ENCODE measurements at places on chromosomes 1 and 21.

GRCh38 chr1:18537386-18538306 is 56.9 kb downstream of the KLHDC7A start:
- DNase-seq, result no peak

DNA sequence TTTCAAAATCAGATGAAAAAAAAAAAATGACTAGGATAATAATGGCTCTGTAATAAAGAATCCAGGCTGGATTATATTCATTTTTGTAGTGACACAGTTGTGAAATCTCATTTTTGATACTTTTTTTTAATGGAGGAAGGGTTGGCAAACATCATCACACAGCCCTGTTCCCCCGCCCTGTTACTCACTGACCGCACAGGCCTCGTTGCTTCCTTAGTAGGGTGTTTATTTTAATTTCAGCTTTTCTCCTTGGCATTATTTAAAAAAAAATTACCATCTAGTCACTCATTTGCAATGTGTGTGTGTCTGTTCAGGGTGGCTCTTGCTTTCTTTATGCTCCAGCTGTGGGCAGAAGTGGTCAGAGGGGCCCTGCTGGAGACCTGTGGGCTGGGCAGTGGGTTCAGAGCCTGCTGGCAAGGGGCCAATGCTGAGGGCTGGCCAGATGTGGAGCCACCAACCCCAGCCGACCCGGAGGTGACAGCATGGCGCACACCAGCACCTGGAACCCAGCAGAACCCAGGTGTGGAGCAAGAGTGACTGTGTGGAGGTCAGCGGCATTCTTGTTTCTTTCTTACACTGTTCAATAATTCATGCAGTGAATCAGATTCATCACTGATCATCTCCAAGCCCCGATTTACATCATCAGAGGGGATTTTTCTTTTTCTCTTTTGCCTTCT is 44.6 kb downstream of the ZSCAN20 start:
- no peak for DNase-seq

DNA sequence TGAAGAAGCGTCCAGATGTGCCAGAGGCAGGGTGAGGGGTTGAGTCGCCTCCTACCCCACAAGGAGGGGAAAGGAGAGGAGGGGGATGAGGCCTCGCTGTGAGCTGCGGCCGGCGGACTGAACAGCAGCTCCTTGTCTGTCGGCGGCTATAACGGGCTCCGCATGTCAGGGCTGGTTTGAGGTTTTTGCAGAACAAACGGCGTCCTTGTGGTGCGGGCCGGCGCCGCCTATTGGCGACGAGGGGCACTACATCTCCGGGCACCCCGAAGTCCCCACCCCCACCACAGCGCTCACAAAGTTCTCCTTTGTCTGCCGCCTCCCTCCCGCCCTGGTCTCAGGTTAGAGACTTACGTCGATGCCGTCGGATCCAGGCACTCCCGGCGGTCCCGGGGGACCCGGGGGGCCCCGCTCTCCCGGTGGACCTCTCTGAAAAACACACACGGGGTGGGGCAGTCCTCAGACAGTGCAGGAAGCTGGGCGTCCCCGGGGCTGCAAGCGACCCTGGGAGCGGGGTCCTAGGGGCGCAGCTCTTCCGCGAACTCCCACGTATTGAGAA is 1.8 kb downstream of the COL9A2 start:
- peak; percentile 27 for DNase-seq

GRCh38 chr1:177190308-177190970 is 19.7 kb downstream of the BRINP2 start:
- DNase-seq, result no peak

- no peak for DNase-seq
Observed at GRCh38 chr21:37542512-37542911, 175.9 kb downstream of the DYRK1A start.

DNA sequence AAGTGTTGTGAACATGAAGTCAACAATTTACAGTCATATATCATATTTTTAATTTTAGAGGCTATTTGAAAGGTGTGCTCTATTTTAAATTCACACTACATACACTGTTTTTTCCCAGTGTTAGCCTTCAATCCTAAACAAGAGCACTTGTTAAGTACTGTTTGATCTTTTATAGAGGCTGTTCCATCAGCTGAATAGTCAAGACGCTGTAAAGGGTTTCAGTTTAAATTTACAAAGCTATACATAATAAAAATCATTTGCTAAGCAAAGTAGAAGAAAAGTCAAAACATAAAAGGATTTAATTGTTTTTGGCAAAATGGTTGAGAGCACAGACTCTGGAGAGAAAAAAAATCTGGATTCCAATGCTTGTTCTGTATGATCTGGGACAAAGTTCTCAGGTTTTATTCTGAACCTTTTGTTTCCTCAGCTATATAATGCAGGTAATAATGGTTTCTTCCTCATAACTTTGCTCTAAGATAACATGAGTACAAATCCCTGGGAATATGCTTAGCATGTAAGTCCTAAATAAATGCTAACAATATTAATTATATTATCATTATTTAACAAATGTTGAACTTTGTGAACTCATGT is 44.3 kb downstream of the RBM11 start:
- DNase-seq, result no peak

DNA sequence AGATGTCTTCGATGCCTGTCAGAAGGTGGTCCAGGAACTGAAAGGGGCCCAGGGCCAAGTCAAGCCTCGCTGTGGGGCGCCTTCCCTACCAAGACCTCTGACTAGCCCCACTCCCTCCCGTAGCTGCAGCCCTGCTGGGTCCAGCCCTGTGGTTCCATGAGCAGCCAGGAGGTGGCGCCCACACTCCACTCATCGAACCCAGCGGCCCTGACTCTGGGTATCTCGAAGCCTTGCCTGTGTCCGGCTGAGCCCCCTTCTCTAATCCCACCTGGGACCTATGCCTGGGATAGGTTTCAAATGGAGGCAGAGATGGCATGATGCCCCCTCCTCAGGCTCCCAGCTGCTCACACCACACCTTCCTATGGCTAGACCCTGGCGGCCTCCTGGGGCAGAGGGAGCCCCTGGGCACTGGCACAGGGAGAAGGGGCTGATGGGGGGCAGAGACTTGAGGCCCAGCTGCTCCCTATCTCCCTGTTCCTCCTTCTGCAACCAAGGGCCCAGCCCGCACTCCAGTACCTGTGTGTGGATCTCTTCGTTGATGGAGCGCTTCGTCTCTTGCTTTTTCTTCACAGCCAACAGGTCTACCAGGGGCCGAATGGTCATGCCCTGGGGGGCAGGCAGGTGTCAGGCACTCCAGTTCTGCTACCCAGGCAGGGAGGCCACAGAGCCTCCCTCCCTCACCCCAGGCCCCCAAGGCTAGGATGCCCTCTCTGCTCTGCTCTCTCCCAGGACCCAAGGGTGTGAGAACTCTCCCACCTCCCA is 52.0 kb downstream of the SLC9A1 start:
- peak; percentile 39 for DNase-seq

DNA sequence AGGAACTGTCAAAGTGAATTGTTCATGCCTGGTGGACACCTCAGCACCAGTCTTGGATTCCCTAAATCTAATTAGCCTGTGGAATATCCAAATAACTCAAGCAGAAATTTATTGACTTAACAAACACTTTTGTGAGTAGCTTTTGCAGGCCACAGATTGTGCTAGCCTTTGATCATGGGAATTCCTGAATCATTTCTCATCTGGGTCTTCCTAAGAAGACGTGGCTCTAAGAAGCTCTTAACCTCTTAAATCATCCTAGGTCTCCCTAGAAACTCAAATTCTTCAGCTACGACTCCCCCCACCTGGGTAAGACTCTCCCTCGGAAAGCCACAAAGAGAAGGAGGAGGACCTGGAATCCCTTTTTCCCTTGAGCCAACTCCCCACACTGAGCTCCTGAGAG is 53.8 kb upstream of the PSEN2 start:
- DNase-seq, result peak; percentile 64

- no peak for DNase-seq
Observed at GRCh38 chr1:16077406-16078245, 4.2 kb upstream of the FAM131C start.

DNA sequence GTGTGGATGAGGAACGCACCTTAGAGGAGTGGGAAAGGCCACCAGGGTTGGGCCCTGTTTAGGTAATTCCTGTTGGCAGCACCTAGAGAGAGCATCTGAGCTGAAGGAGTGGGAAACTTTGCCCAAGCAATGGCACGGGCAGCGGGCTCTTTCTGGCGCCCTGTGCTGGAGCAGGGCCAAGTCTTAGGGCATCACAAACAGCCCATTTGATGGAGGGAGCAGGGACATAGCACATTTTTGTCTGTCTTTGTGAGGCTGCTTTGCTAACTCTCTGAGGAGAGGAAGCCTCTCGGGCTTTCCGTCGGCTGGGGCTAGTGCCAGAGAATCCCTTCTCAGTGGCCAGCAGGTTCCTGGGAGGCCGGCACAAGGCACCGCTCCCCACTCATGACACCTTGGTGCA is 22.5 kb upstream of the CNTN2 start:
- no peak for DNase-seq

DNA sequence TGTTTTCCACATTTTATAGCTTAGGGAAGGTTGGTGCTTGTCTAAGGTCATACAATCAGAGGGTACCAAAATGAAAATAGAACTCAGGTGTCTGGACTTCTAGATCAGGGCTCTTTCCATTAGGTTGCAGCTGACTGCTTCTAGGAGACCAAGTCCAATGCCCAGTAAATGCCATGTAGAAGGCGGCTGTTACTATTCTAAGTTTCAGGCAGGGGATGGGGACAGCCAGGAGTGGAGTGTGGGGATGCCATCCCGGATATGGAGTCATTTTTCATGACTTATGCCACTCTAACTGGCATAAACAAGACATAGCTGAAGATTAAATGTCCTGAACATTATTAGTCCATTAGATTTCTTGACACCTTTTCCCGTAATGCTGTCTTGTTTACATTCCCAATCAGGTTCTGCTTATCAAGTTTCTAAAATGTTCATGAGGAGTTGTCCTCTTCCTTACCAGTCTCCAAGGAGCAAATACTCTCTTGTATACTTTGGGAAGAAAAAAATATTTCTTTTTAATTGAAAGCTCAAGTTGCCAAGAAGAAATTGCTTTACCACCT is 31.5 kb downstream of the XCL1 start:
- no peak for DNase-seq

DNA sequence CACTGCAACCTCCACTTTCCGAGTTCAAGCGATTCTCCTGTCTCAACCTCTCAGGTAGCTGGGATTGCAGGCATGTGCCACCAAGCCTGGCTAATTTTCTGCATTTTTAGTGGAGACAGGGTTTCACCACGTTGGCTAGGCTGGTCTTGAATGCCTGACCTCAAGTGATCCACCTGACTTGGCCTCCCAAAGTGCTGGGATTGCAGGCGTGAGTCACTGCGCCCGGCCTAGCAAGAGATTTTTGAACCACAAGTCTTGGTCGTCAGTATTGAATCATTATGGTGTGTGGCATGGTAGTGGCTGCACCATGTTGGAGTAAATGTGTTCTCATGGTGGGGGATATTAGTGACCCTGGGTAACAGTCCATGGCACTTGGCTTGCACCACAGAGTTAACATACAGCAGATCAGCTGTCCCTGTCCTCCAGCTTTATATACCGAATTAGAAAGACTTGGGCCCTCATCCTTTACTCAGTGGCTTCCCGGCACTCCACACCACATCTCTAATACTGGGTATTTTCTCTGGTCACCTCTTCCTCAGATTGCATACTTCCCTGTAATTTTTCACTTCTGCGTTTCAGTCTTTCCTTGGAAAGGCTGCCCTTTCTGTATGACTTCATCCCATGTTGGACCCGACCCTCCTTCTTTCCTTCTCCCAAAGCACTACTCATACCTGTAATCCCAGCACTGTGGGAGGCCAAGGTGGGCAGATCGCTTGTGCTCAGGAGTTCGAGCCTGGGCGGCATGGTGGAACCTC is 25.1 kb downstream of the AK4 start:
- no peak for DNase-seq

DNA sequence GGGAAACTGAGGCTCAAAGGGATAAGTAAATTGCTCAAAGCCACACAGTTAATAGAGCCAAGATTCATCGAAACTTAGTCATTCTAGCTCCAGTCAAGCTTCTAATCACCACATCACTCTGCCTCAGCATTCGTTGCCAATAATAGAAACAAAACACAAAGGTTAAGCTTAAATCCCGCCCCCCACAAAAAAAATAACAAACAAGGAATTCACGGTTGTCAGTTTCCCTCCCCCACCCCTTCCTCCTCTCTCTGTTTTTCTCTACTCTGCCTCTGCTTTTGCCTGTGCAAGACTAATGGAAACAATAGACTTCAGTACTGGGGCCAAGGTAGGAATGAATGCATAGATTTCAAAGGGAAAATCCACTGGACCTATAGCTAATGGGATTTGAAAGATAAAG is 70.7 kb upstream of the ZNF644 start:
- no peak for DNase-seq

GRCh38 chr1:85449356-85449755 is 15.6 kb downstream of the DDAH1 start:
- no peak for DNase-seq

DNA sequence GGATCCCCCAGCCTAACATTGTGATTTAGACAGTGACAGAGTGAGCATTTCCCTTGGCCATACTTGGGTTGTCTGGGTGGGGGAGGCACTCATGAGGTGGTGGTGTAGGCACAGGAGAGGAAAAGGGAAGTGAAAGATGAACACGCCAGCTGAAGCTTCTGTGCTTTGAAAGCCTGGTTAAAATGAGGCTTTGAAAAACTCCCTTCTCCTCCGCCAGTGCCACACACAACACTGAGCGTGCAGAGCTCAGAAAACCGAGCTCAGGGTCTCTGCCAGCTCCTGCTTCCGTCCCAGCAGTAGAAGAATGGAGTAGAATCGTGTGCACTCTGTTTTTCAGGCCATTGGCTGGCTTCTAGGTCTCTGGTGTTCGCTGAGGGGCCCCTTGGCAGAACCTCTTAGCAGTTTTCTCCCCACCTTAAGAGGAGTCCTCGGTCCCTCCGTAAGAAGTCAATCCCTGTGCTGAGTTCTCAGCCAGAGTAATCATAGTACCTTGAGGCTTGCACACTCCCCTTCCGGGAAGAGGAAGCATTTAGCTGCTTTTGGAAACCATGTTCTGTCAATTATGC is 12.9 kb downstream of the PLEKHM2 start:
- no peak for DNase-seq

- DNase-seq, result no peak
Observed at GRCh38 chr1:226681652-226682493, 57.2 kb downstream of the ITPKB start.

DNA sequence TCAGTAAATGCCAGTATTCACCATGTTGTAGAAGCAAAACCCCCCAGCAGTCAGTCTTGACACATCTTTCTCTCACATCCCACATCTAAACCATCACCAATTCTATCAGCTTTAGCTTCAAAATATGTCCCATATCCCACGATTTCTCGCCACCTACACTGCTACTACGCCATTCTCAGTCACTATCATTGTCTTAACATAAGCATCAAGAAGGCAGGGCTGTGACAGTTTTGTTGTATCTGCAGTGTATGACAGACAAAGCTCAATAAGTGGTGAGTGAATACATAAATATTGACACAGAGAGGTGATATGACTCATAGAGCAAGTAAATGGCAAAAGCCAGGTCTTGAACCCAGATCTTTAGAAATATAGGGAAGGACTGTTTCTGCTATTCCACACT is 59.9 kb downstream of the JAK1 start:
- no peak for DNase-seq

GRCh38 chr1:97909266-97909665 is 11.6 kb downstream of the DPYD start:
- no peak for DNase-seq
